HS-5 (cell line): ENCODE measurements at places on chromosomes 3 and 15.

GRCh38 chr15:77781151-77781945 lies 148.6 kb upstream of the LINGO1 start:
- no peak for DNase-seq

GRCh38 chr3:158105119-158105709 lies 1.0 kb downstream of the SHOX2 start:
- DNase-seq = no peak

DNA sequence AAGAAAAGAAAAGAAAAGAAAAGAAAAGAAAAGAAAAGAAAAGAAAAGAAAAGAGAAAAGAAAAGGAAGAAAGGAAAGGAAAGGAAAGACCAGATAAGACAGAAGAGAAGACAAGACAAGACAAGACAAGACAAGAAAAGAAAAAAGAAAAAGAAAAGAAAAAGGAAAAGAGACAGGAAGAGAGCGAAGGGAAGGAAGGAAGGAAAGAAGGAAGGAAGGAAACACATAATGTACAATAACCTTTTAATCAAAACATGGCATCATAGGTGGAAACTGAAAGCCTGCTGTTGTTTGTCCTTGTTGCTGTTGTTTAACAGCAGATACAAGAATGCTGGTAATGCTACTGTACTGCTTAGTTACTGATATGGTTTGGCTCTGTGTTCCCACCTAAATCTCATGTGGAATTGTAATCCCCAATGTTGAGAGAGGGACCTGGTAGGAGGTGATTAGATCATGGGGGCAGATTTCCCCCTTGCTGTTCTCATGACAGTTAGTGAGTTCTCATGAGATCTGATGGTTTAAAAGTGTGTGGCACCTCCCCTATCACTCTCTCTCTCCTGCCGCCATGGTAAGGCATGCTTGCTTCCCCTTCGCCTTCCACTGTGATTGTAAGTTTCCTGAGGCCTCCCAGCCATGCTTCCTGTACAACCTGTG lies 67.3 kb downstream of the MCF2L2 start:
- DNase-seq = no peak

- no peak for DNase-seq
Observed at GRCh38 chr3:109313061-109313460, 3.3 kb downstream of the DPPA2 start.

- no peak for DNase-seq
Observed at GRCh38 chr15:89406218-89406939, 71.8 kb upstream of the POLG start.

DNA sequence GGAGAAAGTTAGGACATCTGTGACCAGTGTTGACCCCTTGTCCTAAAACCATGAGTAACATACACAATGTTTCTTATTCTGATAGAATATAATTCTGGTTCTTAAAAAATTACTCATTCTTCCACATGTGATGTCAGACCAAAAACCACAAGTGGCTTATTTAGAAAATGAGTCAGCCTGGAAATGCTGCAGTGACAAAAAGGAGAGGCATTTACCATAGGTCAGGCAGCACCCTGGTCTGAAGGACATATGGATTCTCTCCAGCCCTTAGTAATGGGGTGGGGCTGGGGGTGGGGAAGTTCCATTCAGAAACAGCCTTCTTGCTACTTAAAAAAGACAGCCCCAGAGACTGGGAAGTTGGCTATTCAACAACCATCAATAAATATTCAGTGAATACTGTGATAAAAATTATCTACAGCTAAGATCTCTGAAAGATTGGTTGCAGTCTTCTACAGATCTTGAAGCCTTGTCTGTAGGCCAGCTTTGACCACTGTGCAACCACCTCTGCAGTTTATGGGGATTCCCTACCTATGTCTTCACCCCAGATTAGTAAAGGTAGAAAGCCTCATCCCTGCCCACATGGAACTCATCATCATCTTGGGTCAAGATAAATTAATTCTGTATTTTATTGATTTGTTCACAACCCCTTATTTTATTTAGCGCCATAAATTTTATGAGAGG lies 34.9 kb upstream of the TIMP4 start:
- peak; percentile 98 for DNase-seq

DNA sequence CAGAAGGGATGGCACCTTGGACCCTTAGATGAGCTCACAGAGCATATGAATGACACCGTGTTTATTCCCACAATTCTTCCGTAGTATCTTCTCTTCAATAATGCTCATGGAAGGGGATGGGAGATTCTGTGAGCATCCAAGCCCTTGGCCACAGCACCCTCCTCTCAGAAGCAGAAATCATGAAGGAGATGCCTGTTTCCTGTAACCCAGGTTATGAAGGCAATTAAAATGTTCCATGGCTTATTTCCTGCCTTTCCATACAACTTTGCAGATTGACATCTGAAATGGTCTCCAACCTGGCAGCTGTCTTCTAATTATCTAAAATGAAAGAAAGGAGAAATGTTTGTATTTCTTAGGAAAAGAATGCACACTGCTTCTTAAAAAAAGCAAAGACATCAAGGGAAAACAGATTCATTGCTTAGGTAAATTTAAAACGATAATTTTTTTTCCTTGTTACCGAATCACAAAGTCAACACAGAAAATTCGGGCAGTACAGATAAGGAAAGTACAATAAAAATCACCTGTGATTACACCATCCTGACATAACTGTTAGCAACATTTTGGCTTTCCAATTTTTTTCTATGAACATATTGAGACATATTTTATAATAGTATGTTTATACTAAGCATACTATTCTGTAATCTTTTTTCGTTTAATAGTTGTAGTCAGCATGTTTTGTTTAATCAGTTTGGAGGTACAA lies 128.5 kb downstream of the SQOR start:
- no peak for DNase-seq

GRCh38 chr3:97736928-97737327 lies 27.6 kb upstream of the ARL6 start:
- DNase-seq = no peak

- DNase-seq = no peak
Observed at GRCh38 chr15:63985221-63986184, 60.8 kb downstream of the DAPK2 start.

DNA sequence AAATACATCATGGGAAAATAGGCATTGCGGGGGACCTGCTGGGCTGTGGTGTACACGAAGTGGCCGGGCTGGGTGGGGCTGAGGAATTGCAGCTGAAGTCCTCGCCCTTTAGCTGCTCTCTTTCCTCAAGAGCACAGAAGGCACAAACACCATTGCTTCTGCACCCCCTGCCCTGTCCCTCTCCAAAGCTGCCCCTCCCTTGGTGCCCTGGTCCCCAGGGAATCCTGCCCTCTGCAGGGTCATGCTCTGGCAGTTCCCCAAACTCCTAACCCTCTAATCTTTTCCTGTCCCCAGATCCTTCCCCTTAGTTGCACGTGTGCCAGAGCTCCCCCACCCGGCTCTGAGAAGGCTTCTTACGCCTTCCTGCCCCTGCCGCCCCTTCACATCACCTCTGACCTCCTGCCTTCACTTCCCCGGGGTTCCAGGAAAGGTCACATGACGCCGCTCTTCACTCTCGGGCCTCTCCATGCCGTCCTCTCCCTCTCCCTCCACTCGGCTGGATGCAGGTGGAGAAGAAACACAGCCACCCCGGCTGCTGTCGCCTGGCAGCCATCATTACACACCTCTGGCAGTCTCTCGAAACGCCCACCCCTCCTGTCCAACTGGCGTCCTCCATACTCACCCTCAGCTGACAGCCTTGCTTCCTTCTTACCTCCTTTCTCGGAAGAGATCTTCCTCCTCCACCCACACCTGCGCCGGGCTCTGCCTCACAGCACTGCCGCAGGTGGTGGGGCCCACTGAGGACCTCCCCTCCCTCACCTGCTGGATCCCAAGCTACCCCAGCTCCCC lies 6.9 kb upstream of the PCSK6 start:
- DNase-seq = no peak

DNA sequence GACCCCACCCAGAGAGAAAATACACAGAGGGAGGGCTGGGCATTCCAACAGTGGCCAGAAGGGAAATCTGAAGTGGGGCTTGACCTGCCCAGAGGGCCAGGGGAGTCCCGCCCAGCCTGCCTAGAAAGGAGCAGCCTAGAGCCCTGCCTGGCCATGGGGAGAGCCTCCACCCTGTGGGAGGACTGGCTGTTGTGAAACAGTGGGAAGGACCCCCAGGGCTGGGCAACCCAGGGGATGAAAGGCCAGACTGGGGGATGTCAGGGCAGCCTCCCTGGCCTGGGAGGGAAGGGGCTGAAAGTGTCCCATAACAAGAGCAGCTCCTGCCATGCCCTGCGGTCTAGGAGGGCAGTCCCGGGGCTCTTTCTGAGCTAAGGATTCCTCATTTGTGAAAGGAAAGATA lies 69.0 kb downstream of the SLC12A8 start:
- no peak for DNase-seq

DNA sequence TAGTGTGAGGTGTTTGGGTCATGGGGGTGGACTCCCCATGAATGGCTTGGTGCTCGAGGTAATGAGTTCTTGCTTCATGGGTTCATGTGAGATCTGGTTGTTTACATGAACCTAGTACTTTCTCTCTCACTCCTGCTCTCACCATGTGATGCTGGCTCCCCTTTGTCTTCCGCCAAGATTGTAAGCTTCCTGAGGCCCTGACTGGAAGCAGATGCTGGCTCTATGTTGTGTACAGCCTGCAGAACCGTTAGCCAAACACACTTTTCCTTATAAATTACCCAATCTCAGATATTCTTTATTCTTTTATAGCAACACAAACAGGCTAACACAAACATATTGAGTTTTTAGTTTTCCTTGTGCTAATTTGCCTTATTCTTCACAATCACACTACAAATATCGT lies 3.2 kb upstream of the CSPG5 start:
- DNase-seq = no peak

- DNase-seq = no peak
Observed at GRCh38 chr3:160956785-160957184, 148.4 kb downstream of the B3GALNT1 start.

GRCh38 chr15:76953913-76954312 lies 22.4 kb downstream of the RCN2 start:
- DNase-seq = no peak

- DNase-seq = no peak
Observed at GRCh38 chr3:152268555-152269055, at the start of gene MBNL1. TSS of gene MBNL1 (plus strand) at chr3:152268929. CDS start at chr3:152300194, 31,265 bp downstream.

DNA sequence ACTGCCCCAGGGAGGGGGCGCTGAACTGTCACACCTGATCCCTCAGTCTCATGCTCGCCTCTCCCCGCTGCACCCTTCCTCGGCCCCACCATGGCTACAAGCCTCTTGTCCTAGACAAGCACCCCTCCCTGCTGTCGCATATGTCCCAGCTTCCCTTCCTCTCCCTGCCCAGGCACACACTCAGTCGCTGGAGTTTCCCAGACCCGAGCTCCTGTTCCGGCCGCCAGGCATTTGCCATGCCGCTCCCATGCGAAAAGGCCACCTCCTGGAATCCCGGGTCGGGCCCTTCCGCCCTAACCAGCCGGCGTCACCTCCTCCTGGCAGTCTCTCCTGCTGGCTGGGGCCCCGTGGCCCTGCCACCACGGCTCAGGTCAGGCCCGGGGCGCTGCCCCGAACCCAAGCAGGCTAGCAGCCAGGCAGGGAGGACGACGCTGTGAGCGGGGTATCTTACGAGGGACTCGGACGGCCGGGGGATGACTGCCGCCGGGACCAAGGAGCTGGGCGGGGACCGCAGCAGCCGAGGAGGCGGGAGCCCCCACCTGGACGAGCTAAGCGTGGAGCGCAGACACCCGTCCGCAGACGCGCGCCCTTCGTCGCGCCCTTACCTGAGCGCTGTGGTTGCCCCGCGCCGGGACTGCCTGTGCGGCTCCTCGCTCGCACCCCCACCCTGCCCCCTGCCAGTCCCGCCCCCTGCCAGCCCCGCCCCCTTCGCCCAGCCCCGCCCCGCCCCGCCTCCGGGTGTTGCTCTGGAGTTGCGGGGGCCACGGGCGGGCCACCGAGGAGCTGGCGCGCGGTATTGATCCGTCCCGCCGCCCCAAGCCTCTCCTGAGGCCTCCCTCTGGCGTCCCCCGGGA lies at the start of gene ALS2CL:
ALS2CL (minus strand) TSS at position 642 of the 854 bp plus-strand sequence. CDS start 4,239 bp downstream, outside the sequence.
- peak; percentile 5 for DNase-seq

DNA sequence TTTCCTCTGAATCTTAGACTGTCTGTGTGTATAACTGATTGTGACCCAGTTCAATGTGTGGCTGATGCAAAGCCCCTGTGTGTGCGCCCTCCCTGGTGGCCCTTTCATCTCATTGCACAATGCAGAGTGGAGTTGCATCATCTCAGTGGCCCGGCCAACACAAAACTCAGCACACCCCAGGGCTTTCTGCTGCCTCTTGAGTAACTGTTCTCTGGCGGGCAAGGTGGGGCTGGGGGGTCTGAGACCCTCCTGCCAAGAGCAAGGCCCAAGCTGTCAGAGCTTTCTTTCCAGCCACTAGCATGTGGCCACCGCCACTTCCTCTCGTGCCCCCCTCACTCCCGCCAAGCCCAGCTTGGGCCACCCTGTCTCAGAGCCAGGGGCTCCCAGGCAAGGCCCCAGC lies 80.7 kb upstream of the ALDH1L1 start:
- DNase-seq = no peak

DNA sequence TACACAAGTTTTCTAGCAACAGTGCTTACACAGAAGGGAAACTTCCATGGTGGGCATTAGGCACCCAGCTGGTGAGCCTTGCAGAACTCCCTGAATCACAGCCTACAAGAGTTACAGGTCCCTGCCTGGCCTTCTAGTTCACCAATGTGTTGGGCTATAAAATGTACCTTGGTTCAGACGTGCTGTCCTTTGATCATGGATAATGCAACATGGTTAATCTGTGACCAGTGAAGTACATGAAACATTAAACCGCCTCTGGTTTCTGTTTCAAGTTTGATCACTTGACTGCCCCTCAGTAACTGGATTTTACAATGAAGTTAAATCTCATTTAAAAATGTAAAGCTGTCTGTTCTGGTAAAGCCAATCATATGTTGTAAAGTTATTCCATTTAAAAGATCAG lies 51.8 kb downstream of the FMN1 start:
- DNase-seq = no peak

DNA sequence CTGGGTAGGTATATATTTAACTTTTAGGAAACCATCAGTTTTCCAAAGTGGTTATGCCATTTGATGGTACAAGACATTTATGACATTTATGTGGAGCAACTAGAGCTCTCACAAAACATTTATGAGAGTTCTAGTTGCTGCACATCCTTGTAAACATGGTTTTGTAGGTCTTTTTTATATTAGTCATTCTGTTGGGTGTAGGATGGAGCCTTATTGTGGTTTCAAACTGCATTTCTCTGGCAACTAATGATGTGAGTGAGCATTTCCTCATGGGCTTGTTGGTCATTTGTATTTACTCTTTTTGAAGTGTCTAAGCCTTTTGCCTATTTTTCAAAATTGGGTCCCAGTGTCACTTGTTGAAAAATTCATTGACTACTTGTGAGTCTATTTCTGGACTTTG lies 45.7 kb upstream of the MGLL start:
- no peak for DNase-seq
